ENCODE measurements at places on chromosomes 2 and 18.

DNA sequence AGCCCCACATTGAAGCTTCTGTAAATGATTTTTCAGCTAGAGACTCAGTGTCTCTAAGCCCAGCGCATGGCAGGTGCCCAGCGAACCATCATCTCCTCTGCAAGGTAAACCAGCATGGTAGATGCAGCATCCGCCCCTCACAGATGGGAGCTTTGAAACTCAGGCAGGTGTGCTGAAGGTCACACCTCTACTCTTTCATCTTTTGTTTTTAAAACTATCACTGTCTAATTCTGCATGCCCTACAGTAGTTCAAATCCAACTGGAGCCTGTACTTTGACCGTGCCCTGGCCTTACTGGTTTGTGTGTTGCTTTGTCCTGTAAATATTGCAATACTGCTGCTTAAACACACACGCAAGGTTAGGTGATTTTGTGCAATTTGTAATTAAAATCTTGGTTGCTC, 831.1 kb downstream of the GALR1 start:
- DNase-seq = no peak

- DNase-seq = no peak
These were observed 191.0 kb upstream of the LHCGR start for GRCh38 chr2:48946449-48947048.

GRCh38 chr2:4914036-4914435, 778.1 kb upstream of the SOX11 start:
- DNase-seq = no peak

GRCh38 chr18:55515941-55516710, 71.9 kb downstream of the TCF4 start:
- DNase-seq = no peak

- peak; percentile 9 for DNase-seq
These were observed 38.2 kb downstream of the FOSL2 start for GRCh38 chr2:28430788-28431418.

DNA sequence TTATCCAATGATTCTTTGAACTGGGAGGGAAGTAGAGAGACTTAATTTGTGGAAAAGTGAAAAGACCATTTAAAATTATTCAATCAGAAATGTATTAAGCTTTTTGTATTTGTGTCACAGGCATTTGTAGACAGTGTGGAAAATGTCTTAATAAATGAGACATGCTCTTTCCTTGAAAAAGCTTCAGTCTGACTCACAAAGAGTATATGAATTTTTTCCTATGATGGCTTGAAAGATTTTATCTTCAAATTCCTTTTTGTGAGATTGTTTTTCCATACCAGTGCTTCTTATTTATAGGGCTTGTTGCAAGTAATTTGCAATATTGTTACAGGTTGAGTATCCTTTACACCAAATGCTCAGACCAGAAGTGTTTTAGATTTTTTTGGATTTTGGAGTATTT, 39.5 kb downstream of the STON1 start:
- DNase-seq = no peak

DNA sequence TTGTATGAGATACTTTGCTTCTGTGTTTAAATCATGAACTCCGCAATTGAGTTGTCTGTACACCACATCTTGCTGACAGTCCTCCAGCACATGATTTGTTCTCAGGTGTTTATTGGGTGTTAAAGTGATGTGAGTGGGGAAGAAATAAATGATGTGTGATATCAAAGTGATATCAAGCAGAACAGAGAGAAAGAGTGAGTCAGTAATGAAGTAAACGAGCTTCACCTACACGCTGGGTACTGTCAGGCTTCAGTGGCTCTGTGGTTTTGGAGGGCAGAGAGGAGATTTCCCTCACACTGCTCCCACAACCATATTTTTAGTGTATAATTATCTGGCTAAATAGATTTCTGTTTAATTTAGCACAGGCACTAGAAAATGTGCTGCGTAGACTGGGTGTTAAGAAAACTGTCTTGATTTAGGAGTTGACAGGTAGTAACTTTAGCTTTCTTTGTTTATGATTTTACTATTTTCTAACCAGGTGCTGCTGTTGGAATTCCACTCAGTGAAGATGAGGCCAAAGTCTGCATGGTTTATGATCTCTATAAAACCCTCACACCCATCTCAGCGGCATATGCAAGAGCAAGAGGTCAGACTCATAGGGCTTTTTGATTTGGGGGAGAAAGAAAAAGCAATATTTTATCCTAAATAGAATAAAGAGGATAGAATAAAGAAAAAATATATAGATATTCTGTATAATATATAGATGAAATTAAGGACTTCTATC, 21.2 kb downstream of the ATIC start:
- no peak for DNase-seq

- no peak for DNase-seq
These were observed 70.2 kb downstream of the PTPRM start for GRCh38 chr18:7637269-7637668.

- no peak for DNase-seq
These were observed 163.8 kb upstream of the GALNT5 start for GRCh38 chr2:157093666-157094065.

GRCh38 chr2:8675543-8675942, 6.3 kb upstream of the ID2 start:
- no peak for DNase-seq

- DNase-seq = no peak
These were observed 290.1 kb downstream of the SRBD1 start for GRCh38 chr2:45320956-45321355.

- DNase-seq = no peak
These were observed 497.1 kb upstream of the KLHL29 start for GRCh38 chr2:22887845-22888244.

DNA sequence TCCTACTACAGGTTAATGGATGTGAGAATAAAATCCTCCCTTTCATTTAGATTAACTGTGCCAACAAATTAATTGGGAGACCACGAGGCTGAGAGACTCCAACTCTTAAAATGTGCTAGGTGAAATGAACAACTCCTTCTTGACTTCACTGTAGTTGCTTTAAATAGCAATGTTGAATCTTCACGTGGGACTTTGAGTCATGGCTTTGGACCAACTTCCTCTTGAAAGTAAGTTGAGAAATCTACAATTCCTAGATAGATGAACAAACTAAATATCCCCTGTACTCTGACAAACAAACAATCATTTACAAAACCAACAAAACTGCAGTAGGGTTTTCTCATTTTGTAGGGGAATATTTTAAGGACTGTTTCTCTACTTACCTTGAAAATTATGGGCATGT, 291.9 kb upstream of the SPRED2 start:
- no peak for DNase-seq

- no peak for DNase-seq
These were observed 121.6 kb downstream of the MYO5B start for GRCh38 chr18:50073319-50073718.

DNA sequence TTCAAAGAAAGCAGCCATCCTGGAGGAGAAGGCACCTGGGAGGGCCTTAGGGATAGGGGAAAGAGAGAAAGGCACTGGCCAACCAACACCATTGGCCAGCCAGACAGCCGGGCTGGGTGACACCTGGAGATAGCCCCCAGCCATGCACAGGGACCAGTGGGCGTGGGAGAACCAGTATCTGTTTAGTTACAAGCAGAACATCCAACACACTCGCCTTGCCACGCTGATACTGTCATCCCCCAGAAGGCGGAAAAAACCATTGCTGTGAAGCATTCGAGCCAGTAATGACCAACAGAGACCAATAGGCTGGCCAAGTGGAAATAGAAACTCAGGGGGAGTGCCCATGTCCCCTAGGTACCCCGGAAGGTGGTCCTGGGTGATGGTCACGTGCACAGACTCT, 15.5 kb downstream of the ASPRV1 start:
- DNase-seq = no peak

DNA sequence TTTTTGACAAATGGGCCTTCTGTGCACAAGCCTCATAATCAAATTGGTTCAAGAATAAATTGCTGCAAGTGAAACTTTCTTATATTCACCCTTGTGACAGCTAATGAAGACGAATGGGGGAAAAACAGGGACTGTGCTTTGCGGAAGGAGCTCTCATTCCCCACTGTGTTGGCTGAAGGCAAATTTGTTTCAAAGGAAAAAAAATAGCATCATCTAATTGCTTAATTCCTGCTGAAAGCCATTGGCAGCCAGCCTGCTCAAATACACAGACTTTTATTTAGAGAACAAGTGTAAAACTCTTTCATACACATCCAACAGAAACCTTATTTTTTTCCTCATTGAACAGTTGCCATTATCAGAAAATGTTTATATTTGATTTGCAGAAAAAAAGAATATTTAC, 172.3 kb downstream of the ARL6IP6 start:
- no peak for DNase-seq

DNA sequence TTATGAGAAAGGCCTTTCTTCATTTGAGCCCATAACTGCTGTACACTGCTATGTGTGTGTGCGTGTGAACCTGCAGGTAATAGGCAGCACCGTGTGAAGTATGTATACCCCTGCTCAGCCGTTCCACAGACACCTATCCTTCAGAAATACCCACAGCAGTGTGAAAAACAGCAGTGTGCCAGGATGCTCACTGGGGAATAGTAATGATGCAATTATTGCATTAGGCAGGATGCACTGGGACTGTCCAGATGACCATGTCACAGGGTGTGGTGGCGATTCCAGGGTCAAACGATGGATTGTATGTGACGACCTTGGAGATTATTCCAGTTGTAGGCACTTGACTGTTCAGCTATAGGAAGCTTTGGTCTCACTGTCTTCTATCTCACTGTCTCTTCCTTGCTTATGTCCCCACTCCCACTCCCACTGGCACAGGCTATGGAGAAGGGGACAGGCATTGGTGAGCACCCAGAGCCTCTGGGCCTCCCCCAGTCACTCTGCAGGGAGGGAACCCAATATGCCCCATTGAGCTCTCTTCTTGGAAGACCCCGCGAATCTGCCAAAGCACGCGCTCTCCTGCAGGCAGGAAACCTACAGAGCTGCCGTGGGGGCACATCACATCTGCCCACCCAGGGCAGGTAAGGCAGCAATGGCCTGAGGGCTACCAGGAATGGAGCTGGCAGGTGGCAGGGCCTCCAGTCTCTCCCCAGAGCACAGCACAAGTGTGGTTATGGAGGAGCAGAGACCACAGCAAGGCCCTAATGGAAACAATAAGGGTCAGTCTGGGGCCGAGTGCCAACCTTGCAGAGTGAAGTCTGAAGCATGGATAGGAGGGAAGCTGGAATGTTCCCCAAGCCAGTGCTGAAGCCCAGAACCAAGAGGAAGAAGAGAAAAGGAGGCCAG, 518.9 kb upstream of the RAB6C start:
- DNase-seq = no peak

GRCh38 chr2:34949316-34949715, 1350.2 kb upstream of the FAM98A start:
- DNase-seq = no peak

- no peak for DNase-seq
These were observed 73.4 kb upstream of the ODC1 start for GRCh38 chr2:10521356-10522169.
